ENCODE measurements at places on chromosomes 1 and 21.
A peak's percentile ranks its signal among the peaks of the same experiment; 100 is the strongest.

DNA sequence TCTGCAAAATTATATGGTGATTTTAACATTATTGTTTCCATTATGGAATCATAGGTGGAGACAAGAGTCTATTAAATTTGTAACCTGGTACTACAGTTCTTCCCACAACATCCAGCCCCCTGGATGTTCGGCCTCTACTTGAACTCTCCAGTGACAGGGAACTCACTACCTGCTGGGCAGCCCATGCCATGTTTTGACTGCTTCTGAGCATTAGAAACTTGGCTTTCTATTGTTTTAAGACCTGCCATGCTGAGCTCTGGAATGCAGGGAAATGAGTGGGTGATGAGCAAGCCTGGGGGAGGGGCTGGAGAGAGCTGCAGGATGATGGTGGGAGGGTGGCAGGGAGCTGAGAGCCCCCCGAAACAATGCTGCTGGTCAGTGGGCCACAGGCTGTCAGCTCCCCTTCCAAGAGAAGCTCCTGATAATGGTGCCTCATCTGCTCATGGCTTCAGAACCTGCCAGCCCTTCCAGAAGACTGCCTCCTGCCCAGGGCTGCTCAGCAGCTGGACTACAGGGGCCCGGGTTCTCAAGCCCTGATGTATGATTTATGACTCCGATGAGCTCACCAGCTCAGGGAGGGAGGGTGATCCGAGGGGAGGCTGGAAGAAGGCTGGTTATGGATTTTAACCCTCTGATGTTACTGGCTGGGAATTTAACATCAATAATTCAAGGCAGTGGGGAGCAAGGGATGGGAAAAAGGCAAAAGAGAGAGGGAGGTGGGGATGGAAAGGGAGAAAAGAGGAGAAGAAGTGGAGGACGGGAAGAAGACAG lies 205.0 kb downstream of the HIVEP3 start:
- DNase-seq, result no peak

- no peak for DNase-seq
Measured at GRCh38 chr1:199687321-199687720, 340.2 kb upstream of the NR5A2 start.

- DNase-seq, result no peak
Measured at GRCh38 chr1:195345149-195345548, 1263.1 kb downstream of the KCNT2 start.

GRCh38 chr1:117613249-117613968 lies 7.6 kb downstream of the TENT5C start:
- no peak for DNase-seq

- no peak for DNase-seq
Measured at GRCh38 chr1:79161077-79161476, 154.5 kb upstream of the ADGRL4 start.

DNA sequence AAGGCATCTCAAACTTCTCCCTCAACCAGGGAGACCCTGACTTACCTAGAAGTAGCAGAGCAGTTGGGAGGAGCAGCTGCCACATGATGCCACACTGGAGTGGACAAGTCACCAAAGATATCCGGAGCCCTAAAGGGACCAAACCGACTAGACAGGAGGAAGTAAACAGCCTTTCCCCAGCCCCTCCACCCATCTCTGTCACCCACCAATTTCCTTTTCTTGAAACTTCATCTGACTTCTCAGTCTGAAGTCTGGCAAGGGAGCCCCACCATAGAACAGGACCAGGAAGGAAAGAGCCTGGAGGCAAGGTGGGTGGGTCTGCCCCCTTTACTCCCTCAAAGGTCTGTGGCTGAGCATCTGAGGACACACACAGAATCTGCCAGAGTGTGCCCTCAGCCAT lies at the start of gene FCGR3A:
Gene FCGR3A, minus strand, starts transcription at position 167 of the 400 bp plus-strand sequence. Its CDS starts 82 bp downstream, at position 85.
- DNase-seq, result no peak

DNA sequence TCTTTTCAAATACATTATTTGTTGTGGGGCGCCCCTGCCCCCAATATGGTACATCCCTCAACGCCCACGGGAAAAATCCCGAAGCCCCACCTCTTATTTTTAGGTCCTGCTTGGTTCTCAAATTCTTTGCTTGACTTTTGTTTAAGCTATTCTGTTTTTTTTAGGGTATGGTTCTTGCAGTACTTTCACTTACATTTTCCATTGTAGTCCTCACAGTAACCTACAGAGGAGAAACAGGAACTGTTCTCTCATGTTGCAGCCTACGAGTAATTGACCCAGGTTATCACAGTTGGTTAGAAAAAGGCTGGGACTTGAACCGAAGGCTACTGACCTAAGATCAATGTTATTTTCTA lies 697 bp upstream of the C21orf91 start:
- no peak for DNase-seq

- peak; percentile 43 for DNase-seq
Measured at GRCh38 chr1:243748706-243749283, 101.2 kb downstream of the AKT3 start.

GRCh38 chr1:243268751-243269460 lies 13.1 kb downstream of the SDCCAG8 start:
- no peak for DNase-seq

GRCh38 chr1:17596651-17597509 lies 57.4 kb downstream of the ARHGEF10L start:
- DNase-seq, result no peak

- no peak for DNase-seq
Measured at GRCh38 chr1:89104687-89105086, 21.2 kb downstream of the GBP2 start.

DNA sequence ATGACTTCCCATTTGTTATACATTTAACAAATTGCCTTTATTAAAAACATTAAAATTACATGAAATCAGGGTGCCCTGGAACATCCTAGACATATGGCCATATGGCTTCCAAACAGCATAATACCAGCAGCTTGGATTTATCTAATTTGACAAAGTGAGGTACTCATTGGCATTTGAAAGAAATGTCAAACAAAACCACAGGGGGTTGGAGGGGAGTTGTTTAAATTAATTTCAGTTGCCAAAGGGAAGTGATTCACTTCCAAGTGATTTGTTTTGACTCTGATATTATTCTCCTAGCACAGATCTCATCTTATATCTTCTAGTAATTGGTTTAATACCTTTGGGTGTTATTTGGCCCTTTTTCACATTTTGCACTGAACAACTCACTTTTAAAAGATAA lies 24.5 kb upstream of the POU2F1 start:
- DNase-seq, result no peak

DNA sequence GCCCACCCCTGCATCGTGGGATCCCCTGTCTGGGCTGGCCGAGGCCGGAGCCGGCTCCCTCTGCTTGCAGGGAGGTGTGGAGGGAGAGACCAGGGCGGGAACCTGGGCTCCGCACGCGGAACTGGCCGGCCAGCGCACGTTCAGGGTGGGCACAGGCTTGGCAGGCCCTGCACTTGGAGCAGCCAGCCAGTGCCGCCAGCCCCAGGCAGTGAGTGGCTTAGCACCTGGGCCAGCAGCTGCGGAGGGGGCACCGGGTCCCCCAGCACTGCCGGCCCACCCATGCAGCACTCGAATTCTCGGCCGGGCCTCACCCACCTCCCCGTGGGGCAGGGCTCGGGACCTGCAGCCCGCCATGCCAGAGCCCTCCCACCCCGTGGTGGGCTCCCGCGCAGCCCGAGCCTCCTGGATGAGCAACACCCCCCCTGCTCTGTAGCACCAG lies 422.6 kb downstream of the AMY1C start:
- no peak for DNase-seq

GRCh38 chr1:28606771-28607170 lies 14.7 kb downstream of the RAB42 start:
- no peak for DNase-seq

GRCh38 chr1:94285031-94285654 lies 47.8 kb upstream of the ARHGAP29 start:
- no peak for DNase-seq

- DNase-seq, result no peak
Measured at GRCh38 chr1:240999826-241000225, 357.2 kb downstream of the RGS7 start.

GRCh38 chr1:184019069-184019468 lies 18.5 kb downstream of the COLGALT2 start:
- no peak for DNase-seq

- DNase-seq, result peak; percentile 35
Measured at GRCh38 chr1:244027491-244028145, 23.5 kb upstream of the ZBTB18 start.

- DNase-seq, result no peak
Measured at GRCh38 chr1:7562729-7563605, 208.1 kb upstream of the VAMP3 start.

DNA sequence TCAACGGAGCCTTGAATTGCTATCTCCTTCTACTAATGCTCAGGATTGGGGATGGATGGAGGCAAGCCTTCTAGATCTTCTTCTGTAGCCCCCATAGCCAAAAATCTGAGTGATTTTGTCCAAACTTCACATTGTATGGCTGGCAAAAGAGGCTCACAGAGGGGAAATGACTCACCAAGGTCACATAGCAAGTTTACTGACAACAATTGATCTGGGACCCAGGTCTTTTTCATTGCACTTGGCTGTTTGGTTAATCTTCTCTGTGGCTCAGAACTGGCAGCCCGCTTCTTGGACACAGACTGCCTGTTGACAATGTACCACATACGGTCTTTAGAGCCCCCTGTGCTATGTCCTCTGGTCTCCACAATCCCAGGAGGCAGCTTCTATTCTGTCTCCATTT lies 3.0 kb upstream of the LACTBL1 start:
- no peak for DNase-seq

DNA sequence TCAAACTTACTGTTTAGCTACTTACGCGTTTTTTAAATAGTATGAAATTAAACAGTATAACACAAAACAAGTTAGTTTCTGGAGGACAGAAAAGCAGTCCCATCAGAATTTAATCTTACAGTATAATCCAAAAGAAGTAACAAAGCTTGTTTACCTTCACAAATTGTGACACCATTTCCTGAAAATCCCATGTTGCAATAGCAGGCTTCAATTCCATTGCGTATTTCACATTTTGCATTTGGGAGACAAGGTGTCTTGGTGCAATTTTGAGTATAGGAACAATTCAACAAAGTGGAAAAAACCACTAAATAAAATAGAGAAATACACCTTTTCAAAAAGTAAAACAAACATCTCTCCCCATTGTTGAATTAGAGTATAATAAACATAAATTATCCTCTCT lies 1.6 kb downstream of the ADGRL4 start:
- DNase-seq, result no peak

- DNase-seq, result no peak
Measured at GRCh38 chr1:24846671-24847070, 83.4 kb downstream of the RUNX3 start.

GRCh38 chr1:44377925-44378784 lies 23.1 kb upstream of the ERI3 start:
- DNase-seq, result no peak

DNA sequence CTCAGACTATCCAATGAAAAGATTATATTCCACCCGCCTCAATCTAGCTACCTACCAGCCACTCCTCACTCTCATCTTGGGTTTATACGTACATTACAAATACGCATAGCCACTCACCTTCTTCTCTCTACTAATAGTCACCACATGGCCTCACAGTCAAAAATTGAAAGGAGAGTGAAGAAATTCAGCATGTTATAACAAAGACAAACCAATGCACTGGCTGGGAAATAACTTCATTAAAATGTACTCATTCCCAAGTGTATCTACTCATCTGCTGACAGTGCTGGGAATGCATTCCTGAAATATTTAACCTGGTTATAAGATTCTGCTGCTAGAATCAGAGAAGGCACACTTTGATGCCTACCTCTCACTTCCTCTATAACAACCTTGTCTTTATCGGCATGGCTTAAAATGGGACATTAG lies 6.5 kb downstream of the ZNF644 start:
- no peak for DNase-seq

GRCh38 chr1:40951943-40952743 lies 27.4 kb upstream of the CTPS1 start:
- peak; percentile 75 for DNase-seq

GRCh38 chr1:90048043-90048442 lies 53.1 kb downstream of the ZNF326 start:
- no peak for DNase-seq

DNA sequence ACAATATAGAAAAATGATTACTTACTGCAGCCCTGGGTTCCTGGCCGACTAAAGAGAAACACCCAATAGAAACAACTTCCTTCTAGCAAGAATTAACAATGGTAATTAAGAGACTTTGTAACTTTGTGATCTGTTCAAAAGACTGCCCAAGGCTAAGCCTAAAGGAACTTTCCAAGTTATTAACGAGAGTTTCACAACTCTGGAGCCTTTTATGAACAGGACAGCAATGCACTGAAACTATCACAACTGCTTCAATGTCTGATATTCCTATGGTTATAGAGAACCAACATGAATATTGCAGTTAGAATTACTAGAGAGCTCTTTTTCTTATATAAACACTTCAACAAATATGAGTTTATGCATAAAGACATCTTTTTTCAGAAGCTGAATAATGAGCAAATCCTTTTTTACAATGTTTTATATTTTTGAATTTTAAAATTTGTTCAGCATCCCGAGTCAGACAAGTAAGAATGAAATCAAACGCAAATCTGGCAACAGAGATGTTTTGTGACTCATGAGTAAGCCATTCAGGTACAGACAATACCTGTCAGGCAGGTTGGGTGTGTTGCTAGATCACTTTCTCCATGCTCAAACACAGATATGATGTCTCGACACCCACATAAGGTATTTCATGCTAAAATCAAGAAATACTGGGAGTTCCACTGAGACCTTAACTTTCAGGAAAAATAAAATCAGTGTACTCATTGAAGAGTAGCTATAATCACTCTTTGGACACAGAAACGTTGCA lies 22.2 kb upstream of the KCNJ15 start:
- DNase-seq, result no peak

DNA sequence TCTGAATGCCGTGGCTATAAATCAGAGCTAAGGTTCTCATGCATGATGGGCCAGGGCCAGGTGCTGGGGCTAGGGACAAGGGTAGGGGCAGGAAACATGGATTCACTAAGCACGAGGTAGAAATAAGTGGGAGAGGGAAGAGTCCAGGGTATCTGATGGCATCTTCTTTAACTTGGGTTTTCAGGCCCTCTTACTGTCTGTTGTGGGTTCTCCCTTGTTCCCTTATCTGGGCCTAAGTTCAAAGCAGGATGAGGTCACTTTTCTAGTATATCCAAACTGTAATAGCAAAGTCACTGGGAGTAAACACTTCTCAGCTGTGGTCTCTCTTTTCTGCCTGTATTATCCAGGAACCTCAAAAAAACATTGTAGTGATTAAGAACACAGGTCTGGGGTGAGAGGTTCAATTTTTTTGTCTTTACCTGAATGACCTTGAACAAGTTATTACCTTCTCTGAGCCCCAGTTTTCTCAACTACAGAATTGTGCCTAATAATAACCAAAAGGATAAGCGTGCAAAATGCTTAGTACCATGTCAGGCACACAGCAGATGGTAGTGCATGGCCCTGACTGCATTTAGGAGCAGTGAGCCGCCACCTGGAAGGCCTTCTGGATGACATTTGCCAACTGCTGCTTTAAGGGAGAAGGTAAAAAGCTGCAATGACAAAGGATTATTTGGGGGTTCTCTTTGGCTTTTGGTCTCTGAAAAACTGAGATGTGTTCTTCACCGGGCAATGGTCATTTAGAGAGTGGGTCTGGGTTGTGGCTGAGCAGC lies 53.6 kb upstream of the A3GALT2 start:
- no peak for DNase-seq

GRCh38 chr1:235783148-235783776 lies 83.4 kb downstream of the LYST start:
- DNase-seq, result no peak
